Activated naive CD4-positive, alpha-beta T cell treated with anti-CD3 and anti-CD28 coated beads for 36 hours (primary cell): ENCODE measurements at places on chromosomes 11 and 22.

- no peak overlapping the region for H3K27ac ChIP-seq
- H3K4me3 ChIP-seq: no peak overlapping the region
- peaks cover 28% of the 10 kb centered on the region for H3K27me3 ChIP-seq
- peaks cover 21% of the 10 kb centered on the region for H3K4me1 ChIP-seq
- H3K36me3 ChIP-seq: peaks cover 3% of the 10 kb centered on the region
Observed at GRCh38 chr11:69545976-69546617, 64.6 kb downstream of the LINC01488 start.

DNA sequence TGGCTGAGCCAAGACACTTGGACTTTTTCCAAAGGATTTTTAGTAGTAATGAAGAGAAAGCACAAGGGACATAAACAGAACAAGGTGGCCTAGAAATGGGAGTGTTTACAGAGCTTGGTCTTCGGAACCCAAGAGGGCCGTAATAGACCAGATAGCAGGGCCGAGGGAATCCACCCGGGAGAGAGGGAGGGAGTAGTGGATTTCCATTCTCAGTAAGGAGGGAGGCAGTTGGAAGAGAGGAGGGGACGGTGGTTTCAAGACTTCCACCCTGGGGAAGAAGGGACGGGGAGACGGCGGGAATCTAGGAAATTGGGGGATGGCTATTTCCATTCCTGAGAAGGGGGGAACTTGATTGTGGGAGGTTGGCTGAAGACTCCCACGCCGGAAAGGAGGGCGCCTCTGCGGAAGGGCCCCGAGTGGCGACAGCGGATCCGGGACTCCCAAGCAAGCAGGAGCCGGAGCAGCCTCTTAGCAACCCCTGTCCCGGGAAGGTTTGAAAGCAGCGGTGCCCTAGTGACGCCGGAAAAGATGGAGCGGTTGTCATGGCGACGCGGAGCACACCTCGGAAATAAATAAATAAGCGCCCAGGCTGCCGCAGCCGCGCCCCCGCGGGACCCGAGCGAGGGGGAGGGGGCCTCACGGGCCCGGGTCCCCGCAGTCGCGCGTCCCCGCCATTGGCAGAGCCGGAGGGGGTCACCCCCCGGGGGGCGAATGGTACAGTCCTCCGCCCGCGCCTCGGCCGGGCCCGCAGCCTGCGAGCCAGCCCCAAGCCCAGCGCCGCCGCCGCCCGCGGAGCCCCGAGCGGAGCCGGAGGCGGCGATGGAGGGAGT is 31.6 kb downstream of the EIF3F start:
- H3K27me3 ChIP-seq: peaks cover 41% of the 10 kb centered on the region
- peak overlapping the region; percentile 48 for H3K4me3 ChIP-seq
- H3K27ac ChIP-seq: no peak overlapping the region
- peak; percentile 73 for DNase-seq

GRCh38 chr11:22582151-22582410 is 43.5 kb downstream of the FANCF start:
- no peak overlapping the region for H3K27ac ChIP-seq
- no peak overlapping the region for H3K4me3 ChIP-seq
- peaks cover 2% of the 10 kb centered on the region for H3K27me3 ChIP-seq

- H3K36me3 ChIP-seq: no peaks in the 10 kb centered on the region
- no peak overlapping the region for H3K27ac ChIP-seq
- peaks cover 2% of the 10 kb centered on the region for H3K4me1 ChIP-seq
- no peak for DNase-seq
- no peaks in the 10 kb centered on the region for H3K27me3 ChIP-seq
- no peak overlapping the region for H3K4me3 ChIP-seq
Observed at GRCh38 chr11:100676901-100677300, 10.2 kb upstream of the ARHGAP42 start.

DNA sequence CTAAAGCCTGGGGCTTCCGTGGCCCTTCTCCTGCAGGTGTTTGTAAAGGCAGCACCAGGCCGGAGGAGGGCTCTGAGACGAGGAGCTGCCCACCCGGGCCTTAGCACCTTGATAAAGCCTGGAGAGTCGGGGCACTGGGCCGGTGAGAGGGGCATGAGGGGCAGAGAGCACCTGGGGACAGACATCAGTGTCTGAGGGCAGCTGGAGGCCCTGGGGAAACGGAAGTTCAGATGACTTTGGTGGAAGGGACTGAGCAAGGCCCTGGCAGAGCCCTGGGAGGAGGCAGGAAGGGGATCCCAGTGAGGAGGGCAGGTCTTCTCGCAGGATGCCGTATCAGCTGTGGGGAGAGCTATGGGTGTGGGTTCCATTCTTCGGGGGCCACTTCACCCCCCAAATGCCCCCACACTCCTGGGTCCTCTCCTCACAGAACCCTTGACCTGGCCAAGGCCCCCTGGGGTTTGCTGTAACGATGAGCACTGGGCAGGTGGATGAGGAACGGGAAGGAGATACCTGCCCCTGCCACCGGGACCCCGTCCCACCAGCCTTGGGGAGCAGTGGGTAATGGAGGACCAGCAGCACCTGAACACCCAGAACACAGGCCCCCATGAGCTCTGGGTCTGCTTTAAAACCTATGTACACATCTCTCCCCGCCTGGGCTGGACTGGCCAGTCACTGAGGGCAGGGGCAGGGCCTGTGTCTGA is 7.4 kb downstream of the C1QTNF6 start:
- no peak overlapping the region for H3K4me3 ChIP-seq
- H3K27me3 ChIP-seq: no peaks in the 10 kb centered on the region
- no peaks in the 10 kb centered on the region for H3K36me3 ChIP-seq
- H3K27ac ChIP-seq: no peak overlapping the region

- no peak overlapping the region for H3K27ac ChIP-seq
- peaks cover 18% of the 10 kb centered on the region for H3K4me1 ChIP-seq
- no peaks in the 10 kb centered on the region for H3K27me3 ChIP-seq
- H3K4me3 ChIP-seq: no peak overlapping the region
Observed at GRCh38 chr22:41311487-41311886, 10.2 kb downstream of the ZC3H7B start.

- H3K27ac ChIP-seq: no peak overlapping the region
- no peaks in the 10 kb centered on the region for H3K4me1 ChIP-seq
- H3K27me3 ChIP-seq: no peaks in the 10 kb centered on the region
Observed at GRCh38 chr11:80899381-80899780, 1458.6 kb upstream of the TENM4 start.

- no peak for DNase-seq
- peaks cover 9% of the 10 kb centered on the region for H3K36me3 ChIP-seq
- H3K27me3 ChIP-seq: no peaks in the 10 kb centered on the region
- H3K4me3 ChIP-seq: no peak overlapping the region
- peaks cover 8% of the 10 kb centered on the region for H3K4me1 ChIP-seq
- no peak overlapping the region for H3K27ac ChIP-seq
Observed at GRCh38 chr11:112113539-112114457, 27.1 kb downstream of the SDHD start.

GRCh38 chr22:33023153-33023827 is 34.9 kb downstream of the SYN3 start:
- H3K27ac ChIP-seq: no peak overlapping the region
- H3K27me3 ChIP-seq: peaks cover 4% of the 10 kb centered on the region
- no peaks in the 10 kb centered on the region for H3K4me1 ChIP-seq
- no peak overlapping the region for H3K4me3 ChIP-seq
- H3K36me3 ChIP-seq: no peaks in the 10 kb centered on the region
- DNase-seq: peak; percentile 49

DNA sequence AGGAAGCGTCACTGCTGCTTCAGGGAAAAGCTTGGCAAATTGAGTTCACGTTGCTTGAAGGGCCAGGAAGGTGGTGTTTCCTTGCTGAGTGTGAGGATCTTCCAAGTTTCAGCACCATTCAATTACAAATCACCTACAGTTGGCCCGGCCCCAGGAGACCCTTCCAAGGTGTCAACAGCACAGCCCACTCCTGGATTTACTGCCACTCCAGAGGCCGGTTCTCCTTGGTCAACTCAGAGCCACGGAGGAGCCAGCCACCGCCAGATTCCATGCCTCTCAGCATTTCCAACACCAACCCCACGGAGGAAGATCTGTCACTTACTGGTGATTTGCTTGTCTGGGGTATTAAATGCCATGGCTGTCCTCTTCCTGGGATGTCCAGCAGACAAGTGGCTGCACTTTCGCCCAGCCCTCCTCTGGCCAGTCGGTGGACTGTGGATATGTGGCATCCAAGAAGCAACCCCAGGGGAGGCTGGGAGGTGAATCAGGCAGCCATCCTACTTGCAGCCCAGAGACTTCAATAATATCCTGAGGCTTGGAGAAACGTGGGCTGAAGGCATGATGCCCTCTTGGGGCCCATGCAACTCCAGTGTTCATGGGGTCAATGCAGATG is 74.1 kb upstream of the SHANK2 start:
- no peak overlapping the region for H3K27ac ChIP-seq
- no peak overlapping the region for H3K4me3 ChIP-seq
- no peaks in the 10 kb centered on the region for H3K36me3 ChIP-seq
- DNase-seq: no peak
- peaks cover 10% of the 10 kb centered on the region for H3K27me3 ChIP-seq
- no peaks in the 10 kb centered on the region for H3K4me1 ChIP-seq

DNA sequence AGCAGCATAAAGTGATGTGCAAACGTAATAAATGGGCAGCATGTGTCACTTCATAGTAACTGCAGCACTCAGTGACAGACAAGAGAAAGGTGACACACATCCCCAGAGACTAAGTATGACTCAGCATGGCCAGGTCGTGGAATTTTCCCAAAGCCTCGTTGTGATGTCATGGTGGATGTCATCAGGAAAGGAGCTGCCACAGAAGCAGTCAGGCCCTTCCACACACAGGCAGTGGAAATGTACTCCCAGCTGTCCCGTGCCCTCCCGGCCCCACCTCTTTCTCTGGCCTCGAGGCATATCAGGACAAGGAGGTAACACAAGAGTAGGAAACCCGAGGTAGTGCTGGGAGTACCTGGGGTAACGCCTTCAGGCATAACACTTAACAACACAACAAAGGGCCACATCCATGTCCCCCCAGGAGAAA is 8.1 kb downstream of the PC start:
- H3K36me3 ChIP-seq: peaks cover 1% of the 10 kb centered on the region
- H3K27me3 ChIP-seq: no peaks in the 10 kb centered on the region
- H3K4me1 ChIP-seq: peaks cover 4% of the 10 kb centered on the region
- DNase-seq: peak; percentile 69
- H3K27ac ChIP-seq: no peak overlapping the region
- no peak overlapping the region for H3K4me3 ChIP-seq

GRCh38 chr11:66467756-66468155 is 1.1 kb downstream of the PELI3 start:
- H3K36me3 ChIP-seq: no peaks in the 10 kb centered on the region
- no peaks in the 10 kb centered on the region for H3K27me3 ChIP-seq
- peaks cover 28% of the 10 kb centered on the region for H3K4me1 ChIP-seq
- no peak overlapping the region for H3K27ac ChIP-seq
- peak overlapping the region; percentile 85 for H3K4me3 ChIP-seq

DNA sequence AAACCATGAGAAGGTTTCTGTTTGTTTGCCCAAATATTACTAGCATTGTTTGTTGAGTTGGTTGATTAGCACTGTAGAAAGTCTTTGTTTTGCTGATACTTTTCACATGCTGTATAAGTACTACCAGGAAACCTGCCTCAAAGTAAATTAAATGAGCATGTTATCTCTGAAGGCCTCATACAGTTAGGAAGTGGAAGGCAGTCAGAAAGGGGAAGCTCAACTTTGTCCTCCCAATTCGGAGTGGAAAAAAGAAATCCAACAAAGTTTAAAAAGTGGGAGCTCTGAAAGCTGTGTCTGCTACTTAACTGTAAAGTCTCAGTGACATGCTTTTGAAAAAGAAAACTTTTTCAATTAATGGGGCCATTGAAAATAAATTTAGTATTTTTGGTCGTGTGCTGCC is 188.3 kb upstream of the BLID start:
- DNase-seq: no peak
- no peak overlapping the region for H3K4me3 ChIP-seq
- H3K36me3 ChIP-seq: no peaks in the 10 kb centered on the region
- H3K27ac ChIP-seq: no peak overlapping the region
- no peaks in the 10 kb centered on the region for H3K4me1 ChIP-seq

DNA sequence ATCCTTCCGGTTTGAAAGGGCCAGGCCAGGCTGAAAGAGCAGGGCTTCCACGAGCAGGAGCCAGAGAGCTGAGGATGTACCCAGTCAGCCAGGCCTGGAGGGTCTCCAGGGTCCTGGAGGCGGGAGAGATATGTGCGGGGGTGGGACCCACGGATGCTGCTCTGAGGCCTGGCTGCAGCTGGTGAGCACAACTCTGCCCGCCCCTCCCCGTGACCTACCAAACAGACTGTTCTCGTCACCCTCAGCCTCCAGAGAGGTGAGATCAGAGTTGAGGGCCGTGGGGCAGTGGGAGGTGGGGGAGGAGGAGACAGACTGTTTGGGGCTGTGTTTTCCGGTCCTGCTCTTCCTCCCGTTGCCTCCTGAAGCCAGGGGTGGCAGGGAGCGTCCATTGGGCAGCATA is 42.2 kb downstream of the TRIOBP start:
- H3K4me1 ChIP-seq: peaks cover 3% of the 10 kb centered on the region
- H3K27ac ChIP-seq: no peak overlapping the region
- no peaks in the 10 kb centered on the region for H3K27me3 ChIP-seq
- no peak overlapping the region for H3K4me3 ChIP-seq
- DNase-seq: no peak

- H3K4me1 ChIP-seq: peaks cover 6% of the 10 kb centered on the region
- no peak for DNase-seq
- H3K4me3 ChIP-seq: no peak overlapping the region
- peaks cover 13% of the 10 kb centered on the region for H3K27me3 ChIP-seq
- H3K36me3 ChIP-seq: no peaks in the 10 kb centered on the region
- no peak overlapping the region for H3K27ac ChIP-seq
Observed at GRCh38 chr11:111183706-111184105, 61.8 kb upstream of the POU2AF2 start.

- no peaks in the 10 kb centered on the region for H3K27me3 ChIP-seq
- peaks cover 61% of the 10 kb centered on the region for H3K36me3 ChIP-seq
- H3K4me3 ChIP-seq: peak overlapping the region; percentile 25
- no peak overlapping the region for H3K27ac ChIP-seq
- H3K4me1 ChIP-seq: peaks cover 87% of the 10 kb centered on the region
- DNase-seq: peak; percentile 69
Observed at GRCh38 chr22:20566420-20567260, 59.2 kb downstream of the MED15 start.

DNA sequence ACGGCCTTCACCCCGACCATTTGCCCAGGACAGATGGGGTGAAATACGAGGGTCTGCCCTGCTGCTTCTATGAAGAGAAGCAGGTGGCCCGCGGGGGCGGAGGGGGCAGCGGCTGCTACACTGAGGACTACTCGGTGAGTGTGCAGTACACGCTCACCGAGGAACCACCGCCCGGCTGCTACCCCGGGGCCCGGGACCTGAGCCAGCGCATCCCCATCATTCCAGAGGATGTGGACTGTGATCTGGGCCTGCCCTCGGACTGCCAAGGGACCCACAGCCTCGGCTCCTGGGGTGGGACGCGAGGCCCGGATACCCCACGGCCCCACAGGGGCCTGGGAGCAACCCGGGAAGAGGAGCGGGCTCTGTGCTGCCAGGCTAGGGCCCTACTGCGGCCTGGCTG is 11.2 kb downstream of the C22orf31 start:
- H3K36me3 ChIP-seq: peaks cover 9% of the 10 kb centered on the region
- no peaks in the 10 kb centered on the region for H3K4me1 ChIP-seq
- H3K27ac ChIP-seq: no peak overlapping the region
- no peak for DNase-seq
- H3K27me3 ChIP-seq: no peaks in the 10 kb centered on the region

- no peak for DNase-seq
- no peak overlapping the region for H3K27ac ChIP-seq
- no peaks in the 10 kb centered on the region for H3K36me3 ChIP-seq
- H3K27me3 ChIP-seq: peaks cover 30% of the 10 kb centered on the region
Observed at GRCh38 chr11:35486446-35486845, 39.0 kb downstream of the PAMR1 start.
